ENCODE measurements at places on chromosomes 16 and 17. TPM values are rescaled to one million over a fixed set of nuclear protein-coding genes. Genes with fewer than 3 reads are reported as not detected.

DNA sequence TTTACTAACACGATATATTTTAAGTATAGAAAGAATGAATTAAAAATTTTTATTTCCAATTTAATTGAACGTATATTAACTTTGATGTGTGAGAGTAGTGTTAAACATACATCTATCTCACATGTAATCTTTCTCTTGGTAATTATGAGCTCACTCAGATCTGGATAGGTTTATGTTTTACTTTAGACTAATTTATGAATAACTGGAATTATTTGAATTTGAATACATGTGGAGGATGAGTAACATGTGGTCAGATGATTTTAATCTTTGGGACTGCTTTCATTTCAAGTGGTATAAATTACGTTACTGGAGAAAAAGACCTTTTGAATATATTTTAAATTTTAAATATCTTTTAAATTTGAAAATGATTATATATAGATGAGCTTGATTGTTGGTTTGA is 49.9 kb upstream of the RHBDL3 start:
- DNase-seq, result no peak

The MAPK8IP3 gene
- total RNA-seq, result 97.0 TPM

DNA sequence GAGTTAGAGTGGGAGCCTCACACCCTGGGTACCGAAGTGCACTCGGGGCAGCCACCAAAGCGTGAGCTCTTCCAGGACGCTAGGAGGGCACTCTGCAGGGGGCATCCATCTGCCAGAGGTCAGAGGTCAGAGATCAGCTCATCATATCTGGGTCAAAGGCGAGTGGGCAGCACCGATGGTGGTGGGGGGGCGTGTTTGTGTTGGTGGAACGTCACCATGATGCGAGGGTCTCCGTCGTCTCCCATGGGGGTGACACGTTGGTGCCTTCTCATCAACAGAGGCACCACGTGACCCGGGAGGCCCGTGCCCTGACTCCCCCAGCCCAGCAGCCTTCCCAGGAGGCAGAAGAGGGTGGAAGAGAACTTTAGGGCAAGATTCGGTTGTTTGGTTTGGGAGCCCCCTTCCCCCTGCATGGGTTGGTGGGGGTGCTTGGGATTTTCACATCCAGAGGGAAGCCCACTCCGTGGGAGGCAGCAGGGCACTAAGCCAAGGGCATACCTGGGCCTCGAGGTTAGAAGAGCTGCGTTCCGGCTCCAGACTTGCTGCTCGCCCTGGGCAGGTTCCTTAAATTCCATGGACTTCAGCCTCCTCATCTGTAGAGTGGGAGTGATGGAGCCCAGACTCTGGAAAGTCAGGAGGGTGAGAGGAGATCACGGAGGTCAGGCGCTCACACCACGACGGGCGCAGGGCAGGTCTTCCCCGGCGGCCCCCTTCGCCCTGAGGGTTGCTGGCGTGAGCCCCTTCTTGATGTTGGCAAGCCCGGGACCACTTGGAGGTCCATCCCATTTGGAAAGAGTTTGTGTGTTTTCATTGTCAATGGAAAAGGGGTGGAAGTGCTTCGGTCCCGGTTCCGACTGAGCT is 14.0 kb downstream of the CRISPLD2 start:
- DNase-seq, result no peak

The MYH2 gene
- total RNA-seq, result not detected

The C16orf89 gene
- 1.6 TPM for total RNA-seq

DNA sequence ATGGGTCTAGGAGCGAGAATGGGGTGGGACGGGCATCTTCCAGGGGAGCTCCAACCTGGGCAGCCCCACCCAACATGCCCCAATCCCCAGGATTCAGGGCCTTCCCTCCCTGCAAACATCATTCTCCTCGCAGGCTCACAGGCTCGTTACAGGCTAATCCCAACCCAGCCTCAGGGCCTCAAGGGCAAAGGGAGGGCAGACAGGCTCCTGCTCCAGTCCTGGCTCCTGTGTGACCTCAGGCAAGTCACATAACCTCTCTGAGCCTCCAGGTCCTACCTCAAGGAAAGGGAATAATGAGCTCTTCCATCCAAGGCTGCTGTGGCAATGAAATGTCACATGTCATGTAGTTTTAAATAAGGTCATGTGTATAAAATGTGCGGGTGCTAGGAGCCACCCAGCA is 186.5 kb upstream of the TNRC6C start:
- DNase-seq, result no peak

The CX3CL1 gene
- 0.67 TPM for total RNA-seq

GRCh38 chr16:2716948-2717347 is 3.1 kb downstream of the PRSS27 start:
- no peak for DNase-seq

GRCh38 chr17:79970576-79971068 is 65.0 kb downstream of the TBC1D16 start:
- no peak for DNase-seq

- DNase-seq, result peak; percentile 80
Observed at GRCh38 chr16:84598360-84598759, 19.5 kb downstream of the COTL1 start.

DNA sequence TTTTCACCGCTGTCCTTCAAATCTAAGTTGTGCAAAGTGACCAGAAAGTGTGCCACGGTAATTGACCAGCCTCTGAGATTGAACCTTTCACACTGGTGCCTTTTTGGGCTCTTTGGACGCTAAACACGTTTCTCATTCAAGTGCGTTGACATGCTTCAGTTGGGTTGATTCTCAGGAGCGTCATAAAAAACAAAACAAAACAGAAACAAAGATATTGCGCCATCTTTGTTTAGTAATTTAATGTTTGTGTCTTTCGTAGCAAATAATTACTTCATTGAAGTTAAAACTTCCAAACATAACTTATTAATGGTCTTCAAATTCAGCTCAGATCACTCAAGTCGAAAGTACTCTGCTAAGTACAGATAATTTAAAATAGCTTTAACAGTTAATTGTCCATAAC is 80.2 kb downstream of the OR1D5 start:
- no peak for DNase-seq

GRCh38 chr17:72518753-72519597 is 398.2 kb downstream of the SOX9 start:
- DNase-seq, result no peak

The KRT33B gene
- total RNA-seq, result not detected

DNA sequence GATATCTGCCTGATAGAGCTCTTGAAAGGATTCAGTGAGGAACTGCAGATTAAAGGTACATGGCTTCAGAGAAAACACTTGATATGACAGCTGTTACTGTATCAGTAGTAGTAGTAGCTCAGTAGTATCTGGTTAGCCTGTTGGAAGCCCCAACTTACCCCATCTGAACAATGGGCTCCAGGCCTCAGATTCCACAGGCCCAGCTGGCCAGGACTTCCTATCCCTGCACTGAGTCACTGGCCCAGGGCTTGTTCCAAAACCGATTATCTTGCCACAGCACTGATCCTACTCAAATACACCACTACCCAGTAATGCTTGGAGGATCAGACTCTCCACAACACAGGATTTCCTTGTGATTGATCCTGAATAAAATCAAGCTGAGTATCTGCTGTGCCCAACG is 32.6 kb downstream of the DCUN1D3 start:
- DNase-seq, result no peak

The ATAD5 gene
- total RNA-seq, result 4.3 TPM

GRCh38 chr17:82613283-82614094 is 34.8 kb downstream of the WDR45B start:
- DNase-seq, result no peak

The DBNDD1 gene
- total RNA-seq, result 2.7 TPM

DNA sequence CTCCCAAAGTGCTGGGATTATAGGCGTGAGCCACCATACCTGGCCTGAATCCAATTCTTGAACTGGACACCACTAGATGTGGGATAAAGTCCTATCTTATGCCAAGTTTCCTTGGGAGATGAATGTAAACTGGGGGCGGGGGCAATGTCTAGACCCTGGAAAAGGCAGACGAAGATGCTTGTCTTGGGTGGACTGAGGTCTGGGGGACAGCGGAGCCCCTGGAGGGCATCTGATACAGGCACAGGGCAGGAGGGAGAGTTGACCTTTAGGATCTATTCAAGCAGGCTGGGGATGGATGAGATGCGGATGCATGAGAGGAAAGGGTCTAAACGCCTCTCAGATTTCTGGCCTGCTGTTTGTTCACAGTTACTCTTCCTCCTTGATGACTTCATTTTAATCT is 11.7 kb downstream of the C1QTNF1 start:
- no peak for DNase-seq

The LAT gene
- 38.9 TPM for total RNA-seq

The TLCD3B gene
- not detected for total RNA-seq

DNA sequence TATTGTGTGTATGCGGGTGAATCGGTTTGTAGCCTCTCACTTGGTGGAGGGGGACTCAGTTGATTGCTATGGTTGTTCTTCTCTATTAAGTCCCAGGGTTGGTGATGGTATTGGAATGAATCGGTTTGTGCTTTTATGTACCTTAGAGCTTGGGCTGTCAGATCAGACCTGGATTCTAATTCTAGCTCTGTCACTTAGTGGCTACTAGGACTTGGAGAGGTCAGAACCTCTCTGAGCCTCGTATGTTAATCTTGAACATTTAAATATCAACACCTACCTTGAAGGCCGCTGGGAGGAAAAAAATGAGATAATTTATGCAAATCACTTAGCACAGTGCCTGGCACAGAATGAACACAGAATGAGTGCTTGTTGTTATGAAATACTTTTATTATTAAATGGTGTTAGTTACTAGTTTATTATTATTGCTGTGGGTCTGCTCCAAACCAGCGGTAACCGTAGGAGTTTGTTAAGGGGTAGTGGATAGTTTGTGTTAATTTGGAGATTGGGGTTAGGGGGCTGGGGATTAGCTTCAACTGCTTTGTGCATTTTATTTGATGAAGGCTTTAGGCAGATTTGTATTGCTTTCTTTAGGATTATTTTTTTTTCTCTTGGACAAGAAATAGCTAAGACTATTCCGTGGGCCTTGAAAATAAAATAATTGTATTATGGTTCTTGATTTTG is 3.5 kb downstream of the KDM6B start:
- no peak for DNase-seq

The NOG gene
- total RNA-seq, result not detected

- no peak for DNase-seq
Observed at GRCh38 chr17:47712330-47713023, 18.5 kb downstream of the TBKBP1 start.

- DNase-seq, result peak; percentile 60
Observed at GRCh38 chr17:50266384-50267073, 7.7 kb upstream of the TMEM92 start.

DNA sequence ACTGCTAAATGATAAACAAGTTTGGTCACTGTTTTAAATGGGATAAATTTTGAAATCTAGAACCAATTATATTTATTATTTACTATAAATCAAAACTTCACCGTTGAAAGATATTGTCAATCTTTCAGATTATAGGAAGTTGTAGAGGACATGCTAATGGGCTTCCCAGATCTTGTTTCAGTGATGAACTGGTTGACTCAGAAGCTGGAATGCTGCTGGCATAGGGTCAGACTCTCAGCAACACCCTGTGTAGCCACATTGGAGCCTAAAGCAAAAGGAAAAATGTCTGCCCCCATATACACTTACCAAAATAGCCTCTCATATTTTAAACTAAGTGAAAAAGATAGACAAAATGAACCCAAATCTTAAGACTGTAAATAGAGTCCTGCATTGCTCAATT is 916.9 kb upstream of the SOX9 start:
- no peak for DNase-seq

DNA sequence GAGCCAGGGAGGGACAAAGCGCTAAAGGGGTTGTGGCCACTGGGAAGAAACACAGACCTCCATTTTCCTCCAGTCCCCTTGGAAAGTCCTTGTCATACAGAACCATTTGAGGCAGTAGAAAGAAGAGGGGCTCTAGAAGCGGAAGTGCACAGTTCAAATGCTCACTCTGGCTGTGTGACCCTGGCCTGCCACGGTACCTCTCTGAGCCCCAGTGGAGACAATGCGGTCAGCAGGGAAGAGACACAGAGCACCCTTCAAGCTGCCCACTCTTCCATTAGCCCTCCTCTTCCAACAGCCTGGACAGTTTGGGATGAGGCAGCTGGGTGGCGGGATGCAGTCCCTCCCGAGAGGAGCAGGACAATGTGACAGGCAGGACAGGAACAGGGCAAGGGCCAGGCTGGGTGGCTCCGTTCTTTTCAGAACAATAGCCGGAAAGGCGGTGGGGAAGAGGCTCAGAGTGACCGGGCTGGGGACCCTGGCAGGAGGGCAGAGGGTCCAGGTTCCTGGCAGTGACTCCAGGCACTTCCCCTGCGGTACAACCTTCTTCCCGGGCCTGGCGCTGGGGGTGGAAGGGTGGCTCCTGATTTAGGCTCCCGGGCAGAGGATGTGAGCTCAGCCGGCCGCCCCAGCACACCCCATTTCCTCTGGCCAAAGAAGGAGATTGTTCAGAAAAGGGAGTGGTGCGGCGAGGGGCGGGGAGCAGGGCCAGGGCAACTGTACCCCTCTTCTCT is 5.6 kb downstream of the CASKIN2 start:
- DNase-seq, result peak; percentile 88

The PYY gene
- not detected for total RNA-seq

DNA sequence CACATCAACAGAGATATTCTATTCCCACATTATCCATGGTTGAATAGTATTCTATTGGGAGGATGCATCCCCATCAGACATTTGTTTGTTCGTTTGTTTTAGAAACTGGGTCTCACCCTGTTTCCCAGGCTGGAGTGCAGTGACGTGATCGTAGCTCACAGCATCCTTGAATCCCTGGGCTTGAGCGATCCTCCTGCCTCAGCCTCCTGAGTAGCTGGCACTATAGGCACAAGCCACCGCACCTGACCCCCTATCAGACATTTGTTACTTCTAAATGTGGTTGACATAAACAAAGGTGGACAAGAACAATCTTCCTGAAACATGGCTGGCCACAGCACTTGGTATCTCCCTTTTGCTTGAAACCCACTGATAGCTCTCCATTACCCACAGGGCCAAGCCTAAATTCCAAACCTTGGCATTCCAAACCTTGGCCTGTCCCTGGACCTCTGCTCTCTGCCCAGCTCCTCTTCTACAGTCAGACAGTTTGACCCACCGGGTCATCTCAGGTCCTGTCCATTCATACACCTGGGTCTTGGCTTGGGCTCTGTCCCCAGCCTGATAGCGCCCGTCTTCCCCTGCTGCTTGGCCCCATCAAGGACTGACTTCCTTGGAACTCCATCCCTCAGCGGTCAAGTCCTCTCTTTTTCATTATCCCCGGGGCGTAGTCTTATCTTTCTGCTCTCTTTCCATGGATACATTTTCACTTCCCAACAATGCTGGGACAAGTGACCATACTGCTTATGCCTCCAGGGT is 1.5 kb upstream of the PRR29 start:
- peak; percentile 41 for DNase-seq

- DNase-seq, result peak; percentile 89
Observed at GRCh38 chr16:2842340-2843000, 12.4 kb downstream of the ZG16B start.

DNA sequence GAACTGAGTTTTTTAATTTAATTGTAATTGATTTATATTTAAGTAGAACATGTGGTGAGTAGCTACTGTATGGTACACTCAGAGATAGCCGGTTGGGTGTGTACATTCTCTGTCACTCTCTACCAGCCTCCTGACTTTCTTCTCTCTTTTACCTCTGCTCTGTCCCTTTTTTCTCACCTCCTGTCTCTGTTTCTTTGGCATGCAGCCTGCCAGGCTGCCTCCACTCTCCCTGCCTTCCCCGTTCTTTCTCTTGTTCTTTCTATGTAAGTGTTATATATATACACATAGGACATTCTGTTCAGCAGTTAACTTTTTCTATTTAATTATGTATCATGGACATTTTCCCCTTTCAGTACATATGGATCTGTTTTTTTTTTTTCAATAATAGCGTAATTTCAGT is 50.8 kb downstream of the MRTFB start:
- no peak for DNase-seq

- DNase-seq, result no peak
Observed at GRCh38 chr17:72946156-72946555, 146.3 kb downstream of the SLC39A11 start.

- DNase-seq, result peak; percentile 72
Observed at GRCh38 chr17:34199932-34200534, 55.1 kb upstream of the CCL2 start.

The ZNF213 gene
- total RNA-seq, result 7.8 TPM

Measured in spleen (tissue), 13 donors.